PC-3 (cell line): ENCODE measurements at places on chromosomes 7 and 10. TPM values are rescaled to one million over a fixed set of nuclear protein-coding genes. Genes with fewer than 3 reads are reported as not detected.
A peak's percentile ranks its signal among the peaks of the same experiment; 100 is the strongest.

The PCLO gene
- 3.5 and 7.5 TPM in 2 replicates for total RNA-seq

The ADD3 gene
- 25.7 and 30.3 TPM in 2 replicates for total RNA-seq

The DENND2A gene
- 8.9 and 10.6 TPM in 2 replicates for total RNA-seq

- no peak for DNase-seq
These were observed 63.3 kb upstream of the DNAJB12 start for GRCh38 chr10:72417971-72418370.

DNA sequence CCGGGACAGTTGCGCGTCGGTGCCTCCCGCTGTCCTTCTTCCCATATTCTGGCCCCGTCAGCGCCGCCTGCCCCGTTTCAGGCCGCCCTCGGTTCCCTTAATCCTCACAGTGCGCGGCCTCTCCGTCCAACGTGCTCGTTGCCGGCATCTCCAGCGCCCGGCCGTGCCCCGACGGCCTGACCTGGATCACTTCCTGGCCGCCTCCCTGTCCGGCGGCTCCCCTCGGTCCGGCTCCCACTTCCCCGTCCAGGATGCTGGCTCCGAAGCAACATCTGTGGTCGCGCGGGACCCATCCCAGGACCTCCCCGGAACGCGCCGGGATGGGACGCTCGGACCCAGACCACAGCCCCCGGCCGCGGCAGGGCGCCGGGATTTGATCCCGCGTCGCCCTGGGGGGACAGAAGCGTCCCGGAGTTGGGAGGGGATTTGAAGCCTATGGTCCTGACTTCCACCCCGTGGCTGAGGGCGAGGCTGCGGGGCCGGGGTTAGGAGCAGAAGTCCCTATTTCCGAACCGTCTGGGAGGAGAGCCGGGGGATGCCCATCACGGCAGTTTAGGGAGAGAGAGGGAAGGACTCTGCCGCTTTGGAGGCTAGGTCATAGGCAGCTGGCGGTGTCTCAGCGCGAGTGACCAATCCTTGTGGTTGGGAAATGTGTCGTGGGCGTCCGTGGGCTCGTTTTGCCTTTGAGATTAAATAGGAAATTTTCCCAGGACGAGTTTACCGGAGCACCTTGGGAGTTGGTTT is 53.8 kb downstream of the KCTD7 start:
- peak; percentile 16 for DNase-seq

GRCh38 chr7:90804370-90804769 is 208.2 kb downstream of the CDK14 start:
- no peak for DNase-seq

DNA sequence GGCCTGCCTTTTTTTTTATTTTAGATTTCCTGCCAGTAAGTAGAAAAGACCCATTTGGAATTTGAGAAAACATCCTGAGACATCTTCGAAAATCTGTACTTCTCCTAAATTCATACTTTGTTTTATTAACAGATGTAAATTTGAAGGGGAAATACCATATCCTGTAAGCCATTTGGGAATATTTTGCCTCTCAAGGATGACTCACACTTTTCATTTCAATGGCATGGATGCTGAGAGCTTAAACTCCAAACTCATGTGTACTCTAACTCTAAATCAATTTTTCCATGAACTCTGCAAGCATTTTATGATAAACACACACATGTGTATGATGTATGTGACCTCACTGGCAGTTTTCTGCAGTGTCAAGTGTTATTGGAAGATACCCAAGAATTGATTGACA is 89.0 kb downstream of the SEMA3A start:
- no peak for DNase-seq

GRCh38 chr7:29636009-29636351 is 72.3 kb downstream of the PRR15 start:
- DNase-seq: no peak
